ENCODE measurements at places on chromosomes 7 and 10.

GRCh38 chr7:41630741-41631140 is 72.1 kb downstream of the INHBA start:
- DNase-seq = no peak

DNA sequence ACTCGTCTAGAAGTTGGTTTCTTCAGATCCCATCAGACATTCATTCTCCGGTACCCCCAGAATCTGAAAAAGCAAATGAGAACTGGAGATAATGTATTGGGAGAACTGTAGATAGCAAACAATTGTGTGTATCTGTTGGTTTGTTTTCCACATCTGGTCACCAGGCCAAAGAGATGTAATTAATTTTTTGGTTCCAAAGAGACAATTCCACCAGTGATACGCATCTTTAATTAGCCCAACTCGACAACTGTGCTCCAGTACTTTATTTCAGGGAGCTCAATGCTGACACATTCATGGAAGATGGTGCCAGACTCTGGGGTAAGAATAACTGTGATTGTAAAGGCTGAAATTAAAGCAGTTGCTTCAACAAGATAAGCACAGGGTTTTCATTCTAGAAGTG is 74.5 kb downstream of the NPTX2 start:
- no peak for DNase-seq

DNA sequence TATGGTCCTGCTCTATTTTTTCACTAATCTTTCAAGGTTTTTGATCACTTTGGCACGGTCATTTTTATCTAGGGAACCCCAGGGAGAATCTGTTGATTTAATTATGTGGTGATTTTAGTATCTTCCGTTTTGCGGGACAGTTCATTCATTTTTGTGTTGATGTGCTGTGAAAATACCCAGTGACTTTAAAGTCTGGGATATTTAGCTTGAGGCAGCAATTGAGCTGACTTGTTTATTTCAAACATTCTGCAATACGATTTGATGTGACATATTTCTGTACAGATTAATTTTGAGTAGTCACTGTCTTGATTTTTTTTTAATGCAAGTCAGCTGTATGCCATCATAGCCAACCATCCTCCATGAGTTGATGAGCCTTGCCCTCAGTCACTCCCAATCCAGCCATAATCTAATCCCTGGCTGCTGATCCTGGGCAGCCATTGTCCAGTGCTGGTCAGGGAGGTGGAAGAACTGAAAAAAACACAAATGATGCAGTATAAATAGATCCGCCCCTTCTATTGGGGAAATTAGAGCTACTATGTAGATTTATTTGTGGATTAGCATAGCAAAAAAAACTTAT is 183.4 kb downstream of the CCSER2 start:
- DNase-seq = no peak

DNA sequence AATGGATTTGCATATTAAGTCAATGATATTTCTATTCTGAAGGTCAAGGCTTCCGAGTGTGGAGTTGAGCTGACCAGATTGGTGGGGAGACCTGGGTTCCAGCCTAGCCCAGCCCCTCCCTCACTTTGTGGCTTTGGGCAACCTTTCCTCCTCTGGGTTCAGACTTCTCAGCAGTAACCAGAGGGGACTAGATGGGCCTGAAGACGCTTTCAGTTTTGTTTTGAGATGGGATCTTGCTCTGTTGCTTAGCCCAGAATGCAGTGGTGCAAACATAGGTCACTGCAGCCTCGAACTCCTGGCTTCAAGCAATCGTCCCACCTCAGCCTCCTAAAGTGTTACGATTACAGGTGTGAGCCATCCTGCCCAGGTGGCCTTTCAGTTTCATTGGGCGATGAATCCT is 68.1 kb upstream of the LEP start:
- no peak for DNase-seq

DNA sequence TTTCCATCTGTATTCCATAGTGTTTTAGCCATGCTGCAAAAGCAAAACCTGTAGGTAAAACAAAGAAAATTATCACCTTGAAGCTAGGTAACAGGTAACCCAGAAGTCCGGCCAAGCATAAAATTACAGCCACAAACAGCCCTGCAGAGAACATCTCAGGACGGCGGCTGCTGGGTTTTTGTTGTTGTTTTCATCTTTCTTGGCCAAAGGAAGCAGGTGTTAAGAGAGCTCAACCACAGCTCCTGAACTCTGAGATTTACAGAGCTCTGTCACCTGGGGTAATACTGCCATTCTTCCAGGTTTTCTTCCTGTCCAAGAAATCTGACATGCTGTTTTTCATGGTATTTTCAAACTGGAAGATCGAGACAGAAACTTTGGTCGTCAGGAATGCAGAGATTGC is 847 bp upstream of the SCIN start:
- no peak for DNase-seq
